Stimulated activated CD8-positive, alpha-beta memory T cell treated with anti-CD3 and anti-CD28 coated beads, Interleukin-7, amount 100 ng/mL, for 48 hours (primary cell): ENCODE measurements at places on chromosomes 5 and 9.

DNA sequence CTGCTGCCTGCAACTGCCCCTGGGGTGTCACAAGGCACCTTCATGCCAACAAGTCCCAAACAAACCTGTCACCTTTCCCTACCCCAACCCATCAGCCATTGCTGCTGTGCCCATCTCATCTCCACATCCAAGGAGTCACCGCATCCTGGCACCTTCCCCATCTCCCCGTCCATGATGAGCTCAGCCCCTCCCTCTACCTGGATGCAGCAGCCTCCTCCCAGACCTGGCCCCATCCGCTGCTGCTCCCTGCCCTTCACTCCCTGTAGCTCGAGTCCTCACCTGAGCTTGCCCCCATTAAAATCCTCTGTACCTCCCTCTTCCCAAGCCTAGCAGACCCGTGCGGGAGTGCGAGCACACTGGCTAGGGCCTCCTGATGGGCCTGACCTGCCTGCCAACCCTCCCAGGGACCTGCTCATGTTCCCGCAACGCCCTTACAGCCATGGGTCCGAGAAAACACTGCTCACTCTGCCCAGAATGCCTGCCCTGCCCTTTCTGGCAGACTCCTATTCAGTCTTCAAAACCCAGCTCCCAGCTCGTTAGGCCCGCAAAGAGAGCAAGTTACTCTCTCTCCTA, 110.6 kb downstream of the ADAMTS2 start:
- no peak for DNase-seq

- peak; percentile 20 for DNase-seq
These were observed 104.2 kb upstream of the PANK3 start for GRCh38 chr5:168683247-168683926.

DNA sequence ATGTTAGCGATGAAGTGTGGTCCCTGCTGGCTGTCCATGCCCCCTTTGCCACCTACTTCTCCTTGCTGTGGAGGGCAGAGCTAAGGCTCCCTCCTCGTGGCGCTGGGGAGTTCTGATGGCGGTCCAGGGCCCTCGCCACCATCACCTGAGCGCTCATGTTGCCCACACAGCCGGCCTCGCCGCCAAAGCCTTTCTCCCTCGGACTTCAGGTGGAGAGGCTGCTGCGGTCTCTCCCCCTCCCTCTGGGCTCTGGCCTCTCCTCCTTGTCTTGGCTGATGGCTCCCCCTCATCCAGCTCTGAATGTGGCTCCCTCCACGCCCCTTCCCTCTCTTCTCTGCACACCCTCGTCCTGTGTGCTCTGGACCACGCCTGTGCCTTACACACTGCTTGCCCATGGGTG, 14.5 kb upstream of the LPCAT1 start:
- DNase-seq = no peak

- no peak for DNase-seq
These were observed 107.2 kb upstream of the NFIL3 start for GRCh38 chr9:91530829-91531228.

GRCh38 chr5:17440766-17441165, 57.3 kb upstream of the TAF11L2 start:
- DNase-seq = no peak

DNA sequence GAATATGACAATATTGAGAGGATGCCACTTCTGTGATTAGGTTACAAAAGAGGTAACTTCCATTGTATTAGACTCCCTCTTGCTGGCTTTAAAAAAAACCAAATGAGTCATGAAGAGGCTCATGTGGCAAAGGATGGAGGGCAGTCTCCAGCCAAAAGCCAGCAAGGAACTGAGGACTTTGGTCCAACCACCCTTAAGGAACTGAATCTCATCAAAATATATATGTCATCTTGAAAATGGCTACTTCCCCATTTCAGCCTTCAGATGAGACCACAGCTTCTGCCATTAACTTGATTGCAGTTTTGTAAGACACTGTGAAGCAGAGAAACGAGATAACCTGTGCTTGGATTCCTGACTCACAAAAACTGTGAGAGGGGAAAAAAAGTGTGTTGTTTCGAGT, 15.5 kb upstream of the TRIM32 start:
- no peak for DNase-seq

DNA sequence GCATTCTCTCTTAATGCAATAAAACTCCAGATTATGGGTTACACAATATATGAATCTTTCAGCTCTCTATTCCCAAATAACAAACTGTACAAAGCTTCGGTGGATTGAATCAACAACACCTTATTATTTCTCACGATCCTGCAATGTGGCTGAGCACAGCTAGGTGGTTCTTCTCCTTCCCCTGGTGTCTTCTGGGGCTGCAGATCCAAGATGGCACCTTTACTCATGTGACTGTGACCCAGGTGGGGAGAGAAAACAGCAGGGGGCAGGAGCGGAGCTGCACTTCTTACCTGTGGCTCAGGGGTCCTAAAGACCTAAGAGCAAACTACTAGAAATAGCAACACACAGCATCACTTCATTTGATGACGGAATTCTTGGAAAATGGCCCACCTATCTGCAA, 233.1 kb downstream of the IRX1 start:
- DNase-seq = no peak

GRCh38 chr5:94705427-94705826, 87.0 kb downstream of the SLF1 start:
- no peak for DNase-seq

- no peak for DNase-seq
These were observed 1307.2 kb downstream of the EFNA5 start for GRCh38 chr5:106363578-106363977.

DNA sequence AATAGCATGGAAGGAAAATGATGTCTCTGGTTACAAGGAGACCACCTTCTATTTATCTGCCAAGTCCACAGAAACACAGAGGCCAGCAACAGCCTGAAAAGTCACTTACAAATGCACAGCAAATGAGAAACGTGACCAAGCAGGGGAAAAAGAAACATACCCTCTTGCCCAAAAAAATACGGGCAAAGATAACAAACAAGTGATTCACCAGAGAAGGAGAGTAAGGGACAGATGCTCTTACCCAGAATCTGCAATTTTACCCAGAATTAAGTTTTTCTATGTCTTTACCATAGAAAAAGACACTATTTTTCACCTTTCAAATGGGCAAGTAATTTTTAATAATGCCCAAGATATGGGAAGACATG, 28.1 kb downstream of the CAMSAP1 start:
- DNase-seq = no peak

GRCh38 chr5:128597156-128597555, 59.1 kb upstream of the FBN2 start:
- no peak for DNase-seq

GRCh38 chr5:8907168-8907868, 638.6 kb downstream of the SEMA5A start:
- no peak for DNase-seq

- DNase-seq = no peak
These were observed 6.8 kb downstream of the MACROH2A1 start for GRCh38 chr5:135392256-135392655.

- DNase-seq = no peak
These were observed 81.3 kb downstream of the ALDH7A1 start for GRCh38 chr5:126513703-126514102.

DNA sequence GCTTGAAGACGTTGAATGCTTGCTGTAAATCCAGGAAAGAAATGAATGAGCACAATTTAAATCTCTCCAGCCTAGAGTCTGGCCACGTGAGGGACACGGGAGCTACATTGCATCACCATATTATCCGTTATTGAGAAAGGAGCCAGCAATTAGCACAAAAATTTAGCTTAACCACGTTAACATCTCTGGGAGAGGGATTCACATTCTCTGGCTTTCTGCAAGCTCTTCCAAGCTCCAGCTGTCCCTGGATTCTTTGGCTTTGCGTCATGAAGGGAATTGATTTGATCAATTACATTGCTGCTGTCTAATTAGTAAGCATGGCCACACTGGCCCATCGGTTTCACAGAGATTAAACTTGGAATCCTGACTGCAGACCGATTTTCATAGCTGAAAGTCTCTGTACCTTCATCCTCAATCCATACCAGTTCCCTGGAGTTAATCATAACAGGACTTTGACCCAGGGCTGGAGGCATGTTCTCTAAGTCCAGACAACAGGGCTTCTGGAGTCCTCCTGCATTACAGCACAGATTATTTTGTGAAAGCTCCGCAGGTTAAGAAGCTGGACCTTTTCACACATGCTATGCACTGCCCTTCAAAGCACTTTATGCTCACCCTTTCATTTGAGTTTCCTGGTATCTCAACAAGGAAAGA, 31.6 kb downstream of the ADRA1B start:
- DNase-seq = no peak

GRCh38 chr9:81632599-81632998, 56.7 kb downstream of the TLE1 start:
- DNase-seq = no peak

GRCh38 chr5:132746954-132747615, at the start of gene CCNI2:
Gene CCNI2, plus strand, starts transcription at chr5:132747426. Its CDS starts 70 bp downstream, at chr5:132747496.
- peak; percentile 24 for DNase-seq

DNA sequence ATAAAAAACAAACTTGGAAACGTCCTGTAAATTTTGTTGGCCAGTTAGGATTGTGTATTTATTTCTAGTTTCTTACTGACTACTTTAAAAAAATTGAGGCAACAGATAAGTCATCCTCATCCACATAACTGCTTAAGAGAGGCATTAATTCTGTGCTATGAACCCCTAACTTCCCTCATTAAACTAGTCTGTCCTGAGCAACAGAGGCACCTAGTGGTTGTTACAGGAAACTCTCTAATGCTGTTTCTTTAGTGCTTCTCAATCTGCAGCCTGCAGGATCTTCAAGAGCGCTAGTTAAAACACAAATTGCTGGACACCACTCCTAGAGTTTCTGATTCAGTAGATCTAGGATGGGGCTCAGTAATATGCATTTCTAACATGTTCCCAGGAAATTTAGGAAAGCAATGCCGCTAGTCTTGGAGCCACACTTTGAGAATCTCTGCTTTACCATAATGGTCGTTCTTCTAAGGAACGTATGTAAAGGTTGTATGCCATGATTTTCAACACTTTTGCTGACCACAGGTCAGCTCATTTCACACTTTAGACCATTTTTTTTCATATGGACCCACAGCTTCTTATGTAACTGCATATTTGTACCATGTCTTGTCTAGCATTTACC, 410.1 kb upstream of the SMARCA2 start:
- no peak for DNase-seq

DNA sequence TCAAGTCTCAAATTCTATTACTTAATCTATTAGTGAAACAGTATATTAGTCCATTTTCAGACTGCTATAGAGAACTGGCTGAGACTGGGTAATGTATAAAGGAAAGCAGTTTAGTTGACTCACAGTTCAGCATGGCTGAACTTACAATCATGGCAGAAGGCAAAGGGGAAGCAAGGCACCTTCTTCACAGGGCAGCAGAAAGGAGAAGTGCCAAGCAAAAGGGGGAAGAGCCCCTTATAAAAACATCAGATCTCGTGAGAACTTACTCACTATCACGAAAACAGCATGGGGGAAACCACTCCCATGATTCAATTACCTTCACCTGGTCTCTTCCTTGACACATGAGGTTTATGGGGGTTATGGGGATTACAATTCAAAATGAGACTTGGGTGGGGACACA, 67.9 kb upstream of the CHSY3 start:
- no peak for DNase-seq

GRCh38 chr5:177198738-177199137, 65.2 kb downstream of the NSD1 start:
- no peak for DNase-seq

DNA sequence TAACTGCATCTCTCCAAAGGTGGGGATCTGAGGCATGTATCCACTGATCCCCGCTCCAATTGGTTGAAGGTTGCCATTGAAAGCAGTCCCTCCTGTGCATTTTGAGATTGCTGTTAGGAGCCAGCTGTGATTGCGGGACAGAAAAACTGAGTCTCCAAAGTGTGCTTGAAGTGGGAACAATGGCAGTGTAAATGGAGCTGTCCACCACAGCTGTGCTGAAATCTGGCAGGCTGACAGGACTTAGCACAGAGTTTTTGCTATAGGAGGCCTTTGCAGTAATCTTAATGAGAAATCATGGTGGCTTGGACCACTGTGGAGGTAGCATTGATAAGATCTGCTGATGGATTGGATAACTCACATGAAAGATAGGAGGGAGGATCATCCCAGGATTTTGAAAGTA, 3.3 kb downstream of the RNF20 start:
- no peak for DNase-seq

- no peak for DNase-seq
These were observed 292.2 kb downstream of the CYLC2 start for GRCh38 chr9:103287361-103287760.

DNA sequence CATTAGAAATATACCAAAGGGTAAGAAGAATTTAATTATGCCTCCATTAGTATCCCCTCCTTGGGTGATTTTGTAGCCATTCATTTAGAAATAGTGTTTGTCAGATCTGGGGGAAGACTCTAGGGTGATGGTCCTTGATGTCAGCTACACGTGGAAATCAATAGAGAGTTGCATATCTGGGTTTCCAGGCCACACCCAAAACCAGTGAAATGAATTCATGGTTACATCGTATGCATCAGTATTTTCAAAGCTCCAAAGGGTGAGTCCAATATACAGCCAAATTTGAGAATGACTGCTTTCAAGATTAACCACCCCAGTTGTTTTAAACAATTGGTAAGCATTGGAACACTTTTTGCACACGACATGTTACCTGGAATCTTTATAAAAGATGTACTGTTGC, 173.4 kb upstream of the SGCD start:
- DNase-seq = no peak

- no peak for DNase-seq
These were observed 410 bp downstream of the GLIPR2 start for GRCh38 chr9:36136894-36137391.

DNA sequence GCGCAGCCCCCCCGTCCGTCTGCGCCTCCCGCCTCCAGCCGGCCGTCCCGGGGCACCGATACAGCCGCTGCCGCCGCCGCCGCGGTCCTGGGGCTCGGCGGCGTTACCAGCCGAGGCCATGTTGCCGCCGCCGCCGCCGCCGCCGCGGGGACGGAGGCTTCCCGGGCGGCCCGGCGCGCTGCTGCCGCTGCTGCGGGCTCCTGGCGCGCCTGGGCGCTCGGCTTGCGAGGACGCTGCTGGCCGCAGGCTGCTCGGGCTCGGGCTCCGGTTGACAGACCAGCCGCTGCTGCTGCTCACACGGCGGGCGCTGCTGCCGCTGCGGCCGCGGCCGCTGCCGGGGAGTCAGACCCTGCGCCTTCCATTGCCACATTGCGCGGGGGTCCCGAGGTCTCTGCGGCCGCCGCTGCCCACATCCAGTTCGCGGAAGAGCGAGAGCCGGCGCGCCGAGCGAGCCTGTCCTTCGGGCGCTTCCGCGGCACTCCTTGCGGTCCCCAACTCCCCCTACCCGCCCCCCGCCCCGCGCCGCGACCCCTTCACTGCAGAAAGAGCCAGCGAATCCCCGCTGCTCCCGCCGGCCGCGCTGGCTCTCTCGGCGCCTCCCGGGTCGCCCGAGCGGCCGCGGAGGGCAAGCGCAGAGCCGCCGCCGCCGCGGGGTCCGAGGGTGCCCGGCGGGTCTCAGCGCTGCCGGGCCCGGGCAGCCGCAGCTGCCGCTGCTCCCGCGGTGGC, 8.4 kb downstream of the PTCH1 start:
- no peak for DNase-seq

- no peak for DNase-seq
These were observed 1.0 kb upstream of the TPM2 start for GRCh38 chr9:35690614-35691333.
